ENCODE measurements at places on chromosomes 4 and X. TPM values are rescaled to one million over a fixed set of nuclear protein-coding genes. Genes with fewer than 3 reads are reported as not detected.
A peak's percentile ranks its signal among the peaks of the same experiment; 100 is the strongest.

GRCh38 chr4:38519666-38520065, 144.3 kb upstream of the KLF3 start:
- DNase-seq = no peak

- DNase-seq = peak; percentile 4
Measured at GRCh38 chrX:80807606-80807991, 2.1 kb downstream of the BRWD3 start.

DNA sequence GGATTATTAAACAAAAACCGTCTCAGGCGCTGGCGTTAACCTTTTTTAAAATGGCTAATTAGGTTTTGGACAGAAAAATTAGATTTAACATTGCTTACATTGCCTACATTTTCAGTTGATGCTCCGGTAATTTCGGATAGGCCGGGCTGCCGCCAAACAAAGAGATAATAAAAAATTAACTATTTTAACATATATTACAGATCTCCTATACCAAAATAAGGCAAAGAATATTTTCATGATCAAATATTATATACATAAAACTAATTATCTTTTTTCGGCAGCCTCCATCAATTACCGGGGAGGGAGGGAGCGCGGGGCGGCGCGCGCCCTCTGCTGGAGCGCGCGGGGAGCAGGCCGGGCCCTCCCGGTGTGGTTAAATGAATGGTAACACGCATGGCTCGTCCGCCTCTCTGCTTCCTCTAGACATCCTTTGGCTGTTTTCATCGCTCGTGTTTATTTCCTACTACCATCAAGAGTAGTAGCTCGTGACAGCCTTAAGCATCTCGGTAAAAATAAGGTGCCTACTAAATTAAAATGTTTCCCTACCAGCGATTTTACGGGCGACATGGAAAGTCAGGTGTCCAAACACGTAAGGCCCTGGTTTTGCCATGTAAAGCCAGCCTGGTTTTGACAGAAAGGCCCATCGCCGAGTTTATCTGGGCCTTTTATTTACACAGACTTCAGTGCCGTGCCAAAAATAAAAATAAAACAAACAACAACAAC, 52.4 kb upstream of the TMEM33 start:
- DNase-seq = peak; percentile 36

- peak; percentile 69 for DNase-seq
Measured at GRCh38 chrX:141468940-141469339, 115.6 kb downstream of the SPANXA1 start.

- no peak for DNase-seq
Measured at GRCh38 chr4:170497112-170497511, 407.4 kb upstream of the AADAT start.

Gene IL21
- not detected for total RNA-seq

Gene STATH
- total RNA-seq = not detected

Gene NEUROG2
- total RNA-seq = not detected

Data from M059J (cell line).